Activated CD4-positive, alpha-beta T cell treated with anti-CD3 and anti-CD28 coated beads, Interleukin-2, Interleukin-4, amounts not matched to agents 100 ng/mL and 50 ng/mL, durations not matched to agents 16 hours and 8 hours (primary cell): ENCODE measurements at places on chromosomes 12 and 14.

DNA sequence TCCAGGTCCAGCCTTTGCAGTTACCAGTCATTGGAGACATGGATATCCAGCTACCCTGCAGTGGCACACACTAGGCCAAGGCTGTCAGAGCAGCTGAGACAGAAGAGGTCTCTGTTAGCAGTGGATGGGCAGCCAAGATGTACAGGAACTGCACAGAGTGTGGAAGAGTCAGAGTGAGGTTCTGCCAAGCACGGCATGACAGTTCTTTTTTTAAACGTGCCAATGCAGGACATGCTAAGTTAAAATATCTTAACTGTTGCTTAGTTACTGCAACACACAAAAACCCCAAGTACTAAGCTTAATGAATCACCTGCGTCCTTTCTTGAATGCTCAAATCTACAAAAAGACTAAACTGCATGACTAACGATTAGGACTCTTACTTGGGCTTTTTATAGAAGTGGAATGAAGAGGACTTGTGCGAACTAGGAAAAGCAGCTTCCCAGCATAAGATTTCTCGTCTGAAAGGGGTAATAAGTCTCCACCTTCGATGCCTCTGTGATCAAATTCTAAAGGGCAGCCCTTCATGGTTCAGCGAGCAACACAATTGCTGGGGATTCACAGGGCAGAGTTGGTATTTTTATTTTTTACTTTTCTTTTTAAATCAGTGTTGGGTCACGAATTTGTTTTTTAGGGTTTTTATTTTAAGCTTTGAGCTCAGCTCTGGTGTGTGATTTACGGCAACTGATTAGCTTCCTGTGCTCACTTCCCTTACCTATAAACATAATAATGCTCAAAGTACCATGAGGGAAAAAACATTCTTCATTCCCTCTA lies 20.6 kb downstream of the MAPK1IP1L start:
- DNase-seq, result peak; percentile 43

- no peak for DNase-seq
Observed at GRCh38 chr14:85413836-85414526, 116.0 kb upstream of the FLRT2 start.

DNA sequence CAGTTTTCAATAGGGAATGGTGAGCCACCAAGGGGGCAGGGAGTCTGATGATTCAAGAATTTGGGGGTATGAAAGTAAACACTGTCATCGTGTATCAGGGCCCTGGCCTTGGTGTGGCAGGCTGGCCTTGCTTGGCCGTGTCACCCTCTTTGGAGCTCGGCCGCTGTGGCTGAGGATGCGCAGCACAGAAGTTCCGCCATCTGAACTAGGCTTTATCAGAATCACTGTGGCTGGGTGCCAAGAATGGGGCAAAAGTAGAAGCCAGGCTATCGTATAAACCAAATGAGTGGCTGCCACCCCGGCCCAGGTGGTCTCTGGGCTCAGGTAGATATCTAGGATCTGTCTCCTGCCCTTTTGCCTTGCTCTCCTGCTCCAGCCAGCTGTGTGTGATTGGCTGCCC lies 137.4 kb downstream of the PAPOLA start:
- no peak for DNase-seq

- no peak for DNase-seq
Observed at GRCh38 chr14:69553252-69553651, 21.4 kb downstream of the CCDC177 start.

- DNase-seq, result peak; percentile 22
Observed at GRCh38 chr14:94011795-94012194, 14.3 kb upstream of the OTUB2 start.
